ENCODE measurements at places on chromosomes 6 and 20.

DNA sequence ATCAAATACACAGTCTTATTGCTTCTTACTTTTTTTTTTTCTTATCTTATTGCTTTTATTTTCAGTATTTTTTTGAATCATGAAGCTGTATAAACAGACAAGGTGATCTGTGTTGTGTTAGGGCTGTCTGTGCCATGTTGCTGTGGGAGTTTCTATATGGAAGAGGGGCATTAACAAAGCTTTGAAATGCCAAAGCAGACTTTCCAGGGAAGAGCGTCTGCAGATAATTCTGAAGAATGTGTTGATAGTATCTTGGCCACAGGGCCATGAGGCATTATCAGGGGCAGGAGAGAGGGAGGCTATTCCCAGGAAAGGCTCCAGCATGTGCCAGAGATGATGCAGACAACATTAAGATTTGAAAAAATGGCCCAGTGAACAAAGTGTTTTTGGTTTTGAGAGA, 354.5 kb downstream of the UTRN start:
- no peak for DNase-seq

DNA sequence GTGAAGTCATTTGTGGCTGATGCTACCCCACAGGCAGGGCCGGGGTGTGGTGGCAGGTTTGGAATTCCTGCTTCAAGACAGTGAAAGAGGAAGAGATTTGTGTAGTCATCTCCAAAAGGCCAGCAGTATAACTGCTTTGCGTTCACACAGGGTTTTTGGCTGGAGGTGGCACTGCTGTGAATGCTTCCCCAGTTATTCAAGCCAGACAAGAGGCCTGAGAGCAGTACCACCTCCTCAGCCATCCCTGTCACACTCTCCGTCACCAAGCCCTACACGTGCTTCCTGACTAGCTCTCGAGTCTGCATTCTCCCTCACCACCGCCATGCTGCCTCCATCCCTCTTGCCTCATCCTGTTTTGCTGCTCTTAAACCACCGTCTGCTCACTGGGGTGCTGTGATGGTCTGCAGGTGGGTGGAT, 23.9 kb downstream of the ARMC2 start:
- peak; percentile 10 for DNase-seq

DNA sequence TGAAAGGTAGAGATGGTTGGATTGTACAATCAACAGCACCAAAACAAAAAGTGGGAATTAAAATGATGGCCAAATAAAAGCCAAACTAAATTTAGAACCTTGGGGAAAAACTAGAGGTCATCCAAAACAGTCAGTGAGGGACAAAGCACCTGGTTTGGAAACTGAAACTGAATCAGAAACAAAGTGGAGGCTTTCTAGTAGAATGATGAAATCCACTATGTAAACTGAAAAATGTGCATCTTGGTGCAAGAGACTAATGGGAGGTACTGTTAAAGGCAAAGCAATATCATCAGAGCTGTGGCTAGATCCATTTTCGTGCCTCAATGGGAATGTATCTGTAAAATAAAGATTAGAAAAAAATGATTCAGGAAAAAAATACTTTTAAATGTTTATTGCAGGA, 380.0 kb upstream of the GJE1 start:
- no peak for DNase-seq

- no peak for DNase-seq
Measured at GRCh38 chr6:105810105-105810921, 275.8 kb upstream of the PRDM1 start.

DNA sequence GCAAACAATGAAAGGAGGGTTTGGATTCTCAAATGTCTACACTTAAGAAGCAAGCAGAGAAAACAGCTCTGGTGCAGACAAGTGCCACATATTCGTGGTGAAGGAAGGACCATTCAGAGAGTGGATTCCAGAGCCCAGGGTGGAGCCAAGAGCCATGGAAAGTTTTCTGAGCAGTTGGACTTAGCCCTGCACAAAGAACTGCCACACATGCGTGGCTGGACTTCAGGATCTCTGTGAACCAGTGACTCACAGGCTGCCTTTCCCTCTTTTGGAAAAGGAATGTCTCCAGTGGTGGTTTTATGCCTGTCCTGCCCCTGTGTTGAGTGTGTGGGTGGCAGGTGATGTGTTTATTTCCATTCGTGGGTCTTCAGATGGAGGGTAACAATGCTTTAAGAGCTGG, 489.5 kb downstream of the CDH26 start:
- no peak for DNase-seq

DNA sequence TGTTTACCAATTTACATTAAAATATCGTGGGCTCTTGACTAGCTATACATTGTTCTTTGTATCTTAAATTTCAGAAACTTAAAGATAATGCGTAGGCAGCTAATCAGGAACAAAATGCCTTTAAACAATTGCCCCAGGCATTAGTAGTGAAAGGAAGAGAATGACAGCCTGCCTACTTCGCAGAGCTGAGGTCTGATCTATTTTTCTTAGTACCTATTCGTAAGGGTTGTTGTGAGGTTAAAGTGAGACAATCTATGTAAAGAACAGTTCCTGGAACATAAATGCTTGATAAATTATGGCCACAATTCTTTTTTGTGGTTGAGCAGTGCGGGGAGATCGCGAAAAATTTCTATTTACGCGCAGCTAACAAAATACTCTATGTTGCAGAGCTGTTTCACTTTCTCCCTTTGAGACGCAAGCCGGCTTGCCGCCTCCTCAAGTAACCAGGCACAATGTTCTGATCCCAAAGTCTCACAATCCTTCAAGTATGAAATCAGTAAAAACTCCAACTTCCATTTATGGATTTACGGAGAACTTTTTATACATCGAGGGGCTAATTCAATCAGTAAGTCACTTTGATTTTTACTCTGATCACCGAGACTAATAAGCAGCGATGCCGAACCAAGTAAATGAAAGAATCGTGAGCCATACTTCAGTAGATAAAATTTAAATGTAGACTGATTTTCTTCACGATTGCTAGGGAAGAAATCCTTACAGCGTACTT, 878 bp upstream of the PNRC1 start:
- DNase-seq, result peak; percentile 89
